ENCODE measurements at places on chromosomes 7 and 10.

- no peak for DNase-seq
These were observed 26.9 kb upstream of the SDK1 start for GRCh38 chr7:3274131-3274530.

- no peak for DNase-seq
These were observed 2.9 kb downstream of the CDK14 start for GRCh38 chr7:90599038-90599437.

- peak; percentile 8 for DNase-seq
These were observed 4.0 kb upstream of the PLXNA4 start for GRCh38 chr7:132580277-132580676.

DNA sequence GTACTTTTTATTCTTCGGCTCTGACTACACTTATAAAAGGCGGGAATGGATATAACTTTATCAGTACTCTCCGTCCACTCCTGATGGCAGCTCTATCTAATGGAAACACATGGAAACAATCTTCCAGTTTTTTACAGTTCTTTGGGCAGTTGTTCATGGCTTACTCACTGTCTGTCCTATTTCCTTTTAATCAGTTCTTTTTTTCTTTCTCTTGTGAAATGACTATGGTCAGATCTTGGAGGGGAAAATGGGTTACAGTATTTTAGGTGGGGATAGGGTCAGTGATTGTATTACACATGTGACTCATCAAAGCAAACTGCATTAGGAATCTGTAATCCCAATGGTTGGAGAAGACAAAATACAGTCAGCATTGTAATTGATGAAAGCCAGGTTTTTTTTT, 112.4 kb downstream of the BICC1 start:
- DNase-seq: no peak

DNA sequence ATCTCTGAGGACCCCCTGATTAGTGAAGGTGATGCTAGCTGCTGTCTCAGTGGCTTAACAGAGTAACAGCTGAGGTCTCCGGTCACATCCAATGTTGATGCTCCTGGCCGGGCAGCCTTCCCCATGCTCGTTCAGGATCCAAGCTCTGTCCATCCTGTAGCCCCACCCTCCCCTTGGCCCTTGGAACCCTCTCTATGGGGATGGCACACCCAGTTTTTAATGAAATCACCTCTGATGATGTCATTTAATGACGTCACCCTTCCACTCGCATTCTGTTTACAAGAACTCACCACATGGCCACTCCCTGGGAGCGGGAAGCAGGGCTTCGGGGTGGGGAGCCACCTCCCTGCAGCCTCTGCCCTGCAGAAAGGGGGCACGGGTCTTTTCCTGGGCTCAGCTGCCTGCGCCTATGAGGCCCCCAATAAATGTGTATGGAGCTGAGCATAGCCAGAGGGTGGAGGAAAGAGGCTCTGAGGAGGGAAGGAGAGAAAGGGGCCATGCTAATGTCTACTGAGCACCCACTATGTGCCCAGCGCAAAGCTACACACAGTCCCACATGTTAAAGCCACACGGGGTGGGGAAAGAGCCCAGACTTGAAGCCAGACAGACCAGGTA, 95.5 kb downstream of the OAT start:
- no peak for DNase-seq

DNA sequence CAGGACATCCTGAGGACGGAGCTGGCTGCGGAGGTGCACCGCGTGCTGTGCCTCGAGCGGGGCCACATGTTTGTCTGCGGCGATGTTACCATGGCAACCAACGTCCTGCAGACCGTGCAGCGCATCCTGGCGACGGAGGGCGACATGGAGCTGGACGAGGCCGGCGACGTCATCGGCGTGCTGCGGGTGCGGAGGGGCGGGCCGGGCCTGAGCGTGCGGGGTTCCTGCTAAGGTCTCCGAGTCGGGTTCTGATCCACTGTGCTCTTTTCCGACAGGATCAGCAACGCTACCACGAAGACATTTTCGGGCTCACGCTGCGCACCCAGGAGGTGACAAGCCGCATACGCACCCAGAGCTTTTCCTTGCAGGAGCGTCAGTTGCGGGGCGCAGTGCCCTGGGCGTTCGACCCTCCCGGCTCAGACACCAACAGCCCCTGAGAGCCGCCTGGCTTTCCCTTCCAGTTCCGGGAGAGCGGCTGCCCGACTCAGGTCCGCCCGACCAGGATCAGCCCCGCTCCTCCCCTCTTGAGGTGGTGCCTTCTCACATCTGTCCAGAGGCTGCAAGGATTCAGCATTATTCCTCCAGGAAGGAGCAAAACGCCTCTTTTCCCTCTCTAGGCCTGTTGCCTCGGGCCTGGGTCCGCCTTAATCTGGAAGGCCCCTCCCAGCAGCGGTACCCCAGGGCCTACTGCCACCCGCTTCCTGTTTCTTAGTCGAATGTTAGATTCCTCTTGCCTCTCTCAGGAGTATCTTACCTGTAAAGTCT, 10.4 kb downstream of the ATG9B start:
- peak; percentile 84 for DNase-seq

- no peak for DNase-seq
These were observed 109.3 kb downstream of the AOAH start for GRCh38 chr7:36614959-36615358.

- DNase-seq: peak; percentile 8
These were observed 57.8 kb downstream of the LGI1 start for GRCh38 chr10:93815304-93816096.

DNA sequence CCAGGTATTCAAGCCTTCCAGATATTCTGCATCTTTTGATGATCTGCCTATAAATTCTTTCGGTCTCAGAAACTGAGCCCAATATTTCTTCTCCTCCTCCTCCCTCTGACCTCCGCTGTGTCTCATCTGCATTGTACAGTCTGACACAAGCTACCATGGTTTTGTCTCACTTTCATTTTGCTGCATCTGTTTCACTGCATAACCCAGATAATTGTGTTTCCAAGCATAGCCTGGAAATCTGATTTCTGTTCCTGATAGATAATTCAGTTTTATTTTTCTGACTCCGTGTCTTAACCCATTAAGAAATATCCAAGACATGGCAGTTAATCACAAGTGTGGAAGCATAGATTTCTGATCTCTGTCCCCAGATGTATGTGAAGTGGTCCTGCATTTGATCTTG, 374.2 kb upstream of the SEMA3A start:
- DNase-seq: peak; percentile 21

DNA sequence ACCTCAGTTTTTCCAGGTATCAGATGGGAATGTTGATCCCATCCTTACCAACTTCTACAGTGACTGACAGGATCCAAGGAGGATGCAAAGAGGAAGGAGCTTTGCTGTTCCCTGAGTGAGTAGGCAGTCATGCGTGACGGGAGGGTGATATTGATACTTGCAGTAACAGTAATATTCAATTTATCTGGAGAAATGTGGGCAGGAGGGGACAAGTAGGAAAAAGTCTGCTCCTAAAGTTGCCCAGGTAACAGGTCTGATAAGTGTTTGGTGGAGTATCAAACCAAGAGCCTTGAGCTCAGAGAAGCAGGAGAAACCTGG, 3.3 kb upstream of the ZCCHC24 start:
- DNase-seq: no peak

GRCh38 chr7:155373359-155374273, 75.9 kb downstream of the INSIG1 start:
- no peak for DNase-seq

- no peak for DNase-seq
These were observed 126.3 kb downstream of the ALOX5 start for GRCh38 chr10:45500304-45500703.

DNA sequence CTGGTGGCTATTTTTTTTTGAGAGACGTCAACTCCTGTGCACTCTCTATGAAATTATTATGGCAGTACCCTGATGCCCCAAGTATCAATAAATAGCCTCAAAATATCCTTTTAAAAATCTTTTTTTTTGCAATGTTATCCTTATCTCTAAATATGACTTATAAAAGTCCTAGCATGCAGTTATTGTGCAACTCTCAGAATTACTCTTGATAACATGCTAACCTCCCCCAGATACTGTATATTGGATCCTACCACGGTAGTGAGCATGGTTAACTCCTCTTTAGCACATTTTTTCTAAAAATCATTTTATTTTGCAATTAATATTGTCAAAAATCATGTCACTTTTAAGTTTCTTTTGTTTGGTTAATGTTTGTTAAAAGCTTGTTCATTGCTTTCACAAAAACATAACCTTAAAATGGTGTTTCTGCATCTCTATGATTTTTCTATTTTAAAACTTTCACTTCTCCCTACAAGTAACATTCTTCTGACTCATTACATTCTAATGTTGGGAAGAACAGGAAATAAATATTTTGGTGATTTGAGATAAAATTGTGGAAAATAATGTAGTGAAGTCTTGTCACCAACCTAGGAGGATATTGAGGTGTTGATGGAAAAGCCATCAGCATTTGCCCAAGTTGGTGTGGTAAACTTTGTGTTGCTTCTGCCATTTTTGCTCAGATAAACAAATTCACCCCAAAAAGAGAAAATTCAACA, 42.1 kb upstream of the ADRA2A start:
- DNase-seq: no peak

DNA sequence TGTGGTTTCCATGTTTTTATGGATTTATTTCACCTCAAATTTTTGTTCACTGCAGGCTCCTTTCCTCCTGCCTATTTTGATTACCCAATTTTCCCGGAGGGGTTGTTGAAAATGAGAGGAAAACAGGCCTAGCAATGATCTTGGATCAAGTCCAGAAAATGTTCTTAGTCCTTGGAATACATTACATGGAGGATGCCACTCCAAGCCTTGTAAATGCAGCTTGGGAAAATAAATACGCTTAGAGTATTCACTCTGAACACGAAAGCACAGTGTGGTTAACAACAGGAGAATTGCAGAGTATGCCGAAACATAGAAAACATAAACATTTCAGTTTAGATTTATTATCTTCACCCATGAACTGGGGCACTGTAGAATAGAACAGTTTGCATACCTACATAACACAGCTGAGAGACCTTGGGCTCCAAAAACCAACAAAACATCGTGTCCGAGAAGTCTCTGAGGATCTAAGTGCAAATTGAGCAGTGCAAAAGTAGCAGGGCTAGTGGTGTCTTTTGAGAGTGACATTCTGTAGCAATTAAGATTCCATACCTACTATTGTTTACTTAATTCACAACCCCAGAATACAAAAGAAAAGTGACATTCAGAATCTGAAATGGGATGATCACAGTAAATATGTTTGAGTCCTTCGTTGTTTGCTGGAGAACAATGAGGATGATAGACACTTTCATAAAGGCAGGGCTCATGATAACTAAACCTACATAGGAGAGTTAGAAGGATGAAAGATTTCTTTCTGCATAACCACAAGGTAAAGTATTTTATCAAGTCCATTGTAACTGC, 7.6 kb upstream of the CD36 start:
- no peak for DNase-seq
